ENCODE measurements at places on chromosomes 16 and 17.

DNA sequence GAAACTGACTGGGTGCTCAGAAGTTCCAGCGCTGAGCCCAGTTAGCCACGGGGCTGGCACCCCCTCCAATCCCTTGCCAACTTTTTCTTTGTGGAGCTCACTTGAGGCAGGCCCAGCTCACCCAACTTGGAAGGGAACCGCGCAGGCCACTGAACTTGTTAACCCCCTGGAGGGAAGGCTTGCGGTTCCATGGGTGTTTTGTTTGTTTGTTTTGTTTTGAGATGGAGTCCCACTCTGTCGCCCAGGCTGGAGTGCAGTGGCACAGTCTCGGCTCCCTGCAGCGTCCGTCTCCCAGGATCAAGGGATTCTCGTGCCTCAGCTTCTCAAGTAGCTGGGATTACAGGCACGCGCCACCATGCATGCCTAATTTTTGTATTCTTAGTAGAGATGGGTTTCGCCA lies 34.1 kb upstream of the NDRG4 start:
- DNase-seq = no peak

GRCh38 chr16:817001-817906 lies 16.7 kb upstream of the GNG13 start:
- DNase-seq = no peak

DNA sequence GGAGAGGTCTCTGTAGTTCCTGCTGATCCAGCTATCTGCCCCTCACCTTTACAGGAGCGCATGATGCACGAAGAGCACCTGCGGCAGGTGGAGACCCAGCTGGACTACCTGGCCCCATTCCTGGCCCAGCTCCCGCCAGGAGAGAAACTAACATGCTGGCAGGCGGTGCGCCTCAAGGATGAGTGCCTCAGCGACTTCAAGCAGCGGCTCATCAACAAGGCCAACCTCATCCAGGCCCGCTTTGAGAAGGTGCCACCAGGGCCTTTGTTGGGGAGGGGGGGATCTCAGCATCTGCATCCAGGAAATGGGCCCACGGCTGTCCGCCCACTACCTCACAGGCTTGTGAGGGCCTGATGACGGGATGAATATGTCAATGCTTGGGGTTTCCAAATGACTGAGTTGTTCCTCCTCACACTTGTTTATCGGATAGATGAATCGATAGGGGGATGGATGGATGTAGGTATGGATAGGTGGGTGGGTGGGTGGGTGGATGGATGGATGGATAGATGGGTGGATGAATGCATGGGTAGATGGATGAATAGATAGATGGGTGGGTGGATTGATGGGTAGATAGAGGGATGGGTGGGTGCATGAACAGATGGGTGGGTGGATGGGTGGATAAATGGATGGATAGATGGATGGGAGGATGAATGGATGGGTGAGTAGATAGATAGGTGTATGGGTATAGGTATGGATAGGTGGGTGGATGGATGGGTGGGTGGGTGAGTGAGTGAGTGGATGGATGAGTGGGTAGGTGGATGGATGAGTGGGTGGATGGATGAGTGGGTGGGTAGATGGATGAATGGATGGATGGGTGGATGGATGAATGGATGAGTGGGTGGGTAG lies 7.0 kb upstream of the KATNB1 start:
- DNase-seq = no peak

- DNase-seq = no peak
These were observed 124.0 kb downstream of the MAF start for GRCh38 chr16:79476580-79476979.

DNA sequence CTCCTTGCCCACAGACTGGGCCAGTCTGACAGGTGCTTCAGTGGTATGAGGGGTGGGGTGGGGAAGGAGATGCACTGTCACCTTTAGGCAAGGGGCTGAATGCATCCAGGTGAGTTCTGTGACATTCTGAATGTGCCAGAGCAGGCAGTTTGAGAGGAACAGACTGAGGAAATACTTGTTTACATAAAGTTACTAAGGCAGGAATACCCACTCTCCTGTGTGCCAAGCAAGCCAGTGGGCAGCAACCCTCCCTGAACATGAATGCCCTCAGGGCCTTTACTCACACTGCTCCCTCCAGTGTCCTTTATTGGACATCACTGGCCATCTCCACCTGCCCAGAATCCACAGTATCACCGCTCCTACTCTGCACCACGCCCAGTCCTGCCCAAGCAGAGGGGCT lies 33.1 kb upstream of the ULK2 start:
- no peak for DNase-seq

GRCh38 chr17:1082579-1082978 lies 85.7 kb downstream of the TIMM22 start:
- DNase-seq = no peak

- DNase-seq = no peak
These were observed 210.1 kb upstream of the HS3ST4 start for GRCh38 chr16:25481636-25482035.

GRCh38 chr17:40633871-40634270 lies 13.7 kb downstream of the SMARCE1 start:
- DNase-seq = no peak

GRCh38 chr17:19546289-19547065 lies 12.8 kb downstream of the SLC47A1 start:
- no peak for DNase-seq

GRCh38 chr17:49637050-49637449 lies 40.8 kb downstream of the SPOP start:
- DNase-seq = no peak

- DNase-seq = no peak
These were observed 3.6 kb upstream of the NUP93 start for GRCh38 chr16:56726283-56726682.

- no peak for DNase-seq
These were observed 334.8 kb downstream of the SNX29 start for GRCh38 chr16:12311309-12311708.

GRCh38 chr16:19344224-19344801 lies 58.8 kb downstream of the CLEC19A start:
- no peak for DNase-seq

All from GM12891 (cell line).